ENCODE measurements at places on chromosomes 6 and 20.

DNA sequence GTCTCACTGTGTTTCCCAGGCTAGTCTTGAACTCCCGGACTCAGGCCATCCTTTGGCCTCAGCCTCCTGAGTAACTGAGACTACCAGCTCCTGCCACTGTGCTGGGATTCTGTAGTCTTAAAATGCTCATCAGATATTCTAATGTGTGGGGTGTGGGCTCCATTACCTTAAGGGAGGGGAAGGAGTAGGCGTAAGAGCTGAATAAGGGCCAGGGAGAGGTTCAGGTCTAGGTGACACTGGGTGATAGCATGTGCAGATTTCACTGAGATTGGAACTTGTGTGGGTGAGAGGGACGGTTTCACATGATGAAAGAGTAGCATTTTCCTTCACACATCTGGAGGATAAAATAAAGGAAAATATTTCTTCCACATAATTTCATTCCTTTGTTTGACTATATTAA is 8.5 kb downstream of the AKAP12 start:
- no peak for DNase-seq

- no peak for DNase-seq
These were observed 74.4 kb upstream of the FOXC1 start for GRCh38 chr6:1535295-1535694.

DNA sequence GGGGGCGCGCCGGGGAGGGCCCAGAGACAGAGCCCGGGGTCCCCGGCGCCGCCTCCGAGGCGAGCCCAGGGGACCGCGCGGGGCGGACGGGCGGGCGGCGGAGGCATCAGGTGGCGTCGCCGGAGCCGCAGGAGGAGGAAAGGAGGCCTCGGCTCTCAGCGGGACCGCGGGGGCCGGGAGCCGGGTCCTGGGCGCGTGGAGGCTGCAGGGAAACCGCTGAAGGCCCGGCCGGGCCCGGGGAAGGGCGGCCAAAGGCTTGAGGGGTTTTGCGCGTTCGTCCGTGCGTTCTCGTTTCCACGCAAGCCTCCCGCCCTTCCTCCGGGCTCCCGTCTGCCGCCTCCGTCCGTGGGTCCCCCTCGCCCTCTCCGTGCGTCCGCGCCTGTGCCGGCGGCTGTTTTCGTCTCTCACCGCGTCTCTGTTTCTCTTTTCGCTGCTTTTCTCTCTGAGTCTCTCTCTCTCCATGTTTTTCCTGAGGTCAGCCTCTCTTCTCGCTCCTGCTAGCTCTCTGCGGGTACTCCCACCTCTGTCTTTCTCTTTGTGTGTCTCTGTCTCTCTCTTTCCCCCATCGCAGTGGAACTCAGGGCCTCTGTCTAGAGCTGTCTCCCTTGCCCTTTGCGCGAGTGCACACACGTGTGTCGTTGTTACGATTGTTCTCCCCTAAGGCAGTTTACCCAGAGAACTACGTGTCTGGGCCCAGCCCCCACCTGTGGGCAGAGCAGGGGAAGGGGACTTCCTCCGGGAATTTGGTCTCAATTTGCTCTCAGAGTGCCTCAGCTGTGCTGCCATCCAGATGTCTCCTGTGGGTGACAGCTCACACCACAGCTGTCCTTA is 2.1 kb downstream of the IRF4 start:
- DNase-seq = no peak

GRCh38 chr6:41430875-41431274 is 95.5 kb downstream of the NCR2 start:
- DNase-seq = peak; percentile 55

DNA sequence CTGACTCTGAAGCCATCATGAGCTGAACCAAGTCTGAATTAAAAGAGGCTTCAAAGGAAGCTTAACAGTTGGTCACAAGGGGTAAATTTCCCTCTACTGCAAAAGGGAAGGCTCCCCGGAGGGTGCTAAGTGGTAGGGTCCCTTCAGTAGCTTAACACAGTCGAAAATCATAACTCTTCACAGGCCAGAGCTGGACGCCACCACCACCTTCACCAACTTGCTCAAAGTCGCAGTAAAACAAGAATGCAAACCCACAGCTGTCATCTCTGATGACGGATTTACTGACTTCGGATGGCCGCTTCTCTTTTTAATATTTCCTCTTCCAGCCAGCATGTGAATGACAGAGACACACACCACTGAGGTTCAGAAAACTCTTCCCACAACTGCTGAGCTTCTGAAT is 144.7 kb upstream of the FBXL4 start:
- no peak for DNase-seq

DNA sequence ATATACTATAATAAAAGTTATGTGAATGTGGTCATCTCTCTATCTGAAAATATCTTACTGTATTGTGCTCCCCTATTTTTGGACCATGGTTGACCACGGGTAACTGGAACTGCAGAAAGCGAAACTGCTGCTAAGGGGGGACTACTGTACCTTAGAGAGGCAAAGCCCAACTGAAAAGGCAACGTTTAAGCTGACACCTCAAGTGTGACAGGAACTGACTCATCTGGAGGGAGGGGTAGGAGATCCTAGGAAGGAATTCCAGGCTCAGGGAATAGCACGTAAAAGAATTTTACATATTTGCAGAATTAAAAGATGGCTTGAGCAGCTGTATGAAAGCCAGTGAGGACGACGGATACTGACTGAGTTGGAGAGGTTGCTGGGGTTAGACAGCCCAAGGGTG is 34.8 kb downstream of the ELOVL2 start:
- DNase-seq = no peak

- no peak for DNase-seq
These were observed 27.4 kb downstream of the HEBP2 start for GRCh38 chr6:138431256-138432062.

GRCh38 chr6:35363293-35363750 is 21.0 kb downstream of the PPARD start:
- DNase-seq = peak; percentile 93

DNA sequence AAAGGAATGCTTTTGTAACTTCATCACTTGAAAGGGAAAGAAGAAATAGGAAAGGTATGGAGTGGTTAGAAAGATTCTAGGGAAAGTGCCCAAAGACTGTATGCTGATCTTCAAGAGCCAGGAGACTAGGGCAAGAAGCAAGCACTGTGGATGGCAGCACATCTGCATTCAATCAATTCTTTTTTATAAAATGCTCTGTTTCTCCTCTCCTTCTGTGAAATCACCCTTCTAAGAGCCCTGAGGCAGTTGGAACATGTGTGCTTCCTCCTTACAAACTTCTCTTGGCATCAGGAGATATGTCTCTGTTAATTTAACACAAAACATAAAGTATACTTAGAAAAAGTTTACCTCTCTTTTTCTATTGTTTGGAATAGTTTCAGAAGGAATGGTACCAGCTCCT is 1162.2 kb upstream of the GJE1 start:
- peak; percentile 93 for DNase-seq

Data from fibroblast of gingiva (primary cell).